ENCODE measurements at places on chromosomes 6 and 20. TPM values are rescaled to one million over a fixed set of nuclear protein-coding genes. Genes with fewer than 3 reads are reported as not detected.
A peak's percentile ranks its signal among the peaks of the same experiment; 100 is the strongest.

DNA sequence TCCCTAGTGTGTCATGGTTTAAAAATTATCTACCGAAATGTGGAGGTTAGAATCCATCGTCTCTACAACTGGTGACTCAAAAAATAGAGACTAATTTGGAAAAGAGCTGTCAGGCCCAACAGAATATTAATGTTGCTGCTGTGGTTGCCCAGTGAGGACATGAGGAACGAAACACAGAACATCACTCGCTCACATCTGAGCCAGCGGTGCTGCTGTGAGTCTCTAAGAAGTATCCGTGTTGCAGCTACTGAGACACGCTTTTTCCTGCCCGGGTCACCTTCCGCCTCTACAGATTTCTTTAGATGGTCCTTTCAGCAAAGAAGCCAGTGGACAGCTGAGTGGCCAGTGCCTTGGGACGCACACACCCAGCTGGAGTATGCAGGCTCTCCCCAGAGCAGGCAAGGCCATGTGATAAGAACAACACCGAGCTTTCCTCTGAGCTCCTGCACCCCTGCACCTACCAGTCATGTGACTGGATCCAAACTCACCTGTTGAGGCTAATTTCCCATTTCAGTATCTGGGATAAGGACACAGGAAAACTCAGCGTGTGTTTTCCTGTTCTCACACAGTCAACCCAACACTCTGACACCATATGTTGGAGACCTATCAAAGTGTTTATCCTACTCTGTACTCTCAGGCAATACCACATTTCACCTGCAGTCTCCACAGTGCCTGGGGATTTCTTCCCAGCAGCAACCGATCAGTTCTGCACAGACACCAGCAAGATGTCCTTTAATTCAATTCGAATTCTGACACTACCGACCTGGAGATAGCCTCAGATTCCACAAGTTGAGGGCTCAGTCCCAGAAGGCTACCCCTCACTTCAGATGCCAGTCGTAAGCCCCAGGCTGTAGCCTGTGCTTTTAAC lies 119.0 kb upstream of the RPS6KA2 start:
- no peak for DNase-seq

DNA sequence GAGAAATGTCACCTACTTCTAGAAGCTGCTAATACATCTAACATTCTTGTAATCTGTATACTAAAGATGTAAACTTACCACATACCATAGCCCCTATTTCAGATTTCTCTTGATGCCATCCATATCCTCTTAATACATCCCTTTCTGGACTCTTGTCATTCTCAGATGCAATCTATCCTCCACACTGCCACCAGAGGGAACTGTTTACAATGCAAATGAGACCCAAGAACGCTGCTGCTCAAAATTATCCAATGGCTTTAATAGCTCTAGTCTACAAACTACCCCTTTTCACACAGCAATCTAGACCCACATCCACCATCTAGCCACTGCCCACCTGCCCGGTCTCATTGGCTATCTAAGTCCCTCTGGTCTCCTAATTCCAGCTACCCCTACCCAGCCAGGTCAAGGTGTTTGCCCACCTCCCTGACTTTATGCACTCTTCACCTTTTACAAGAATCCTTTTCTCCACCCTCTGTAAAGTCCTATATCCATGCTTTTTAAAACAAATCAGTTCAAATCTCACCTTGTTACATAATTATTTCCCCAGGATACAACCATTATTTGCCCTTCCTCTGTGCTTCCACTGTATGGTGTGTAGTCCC lies 14.8 kb downstream of the FAXC start:
- peak; percentile 46 for DNase-seq

- no peak for DNase-seq
Measured at GRCh38 chr6:84854811-84855400, 90.5 kb upstream of the TBX18 start.

- no peak for DNase-seq
Measured at GRCh38 chr20:4876731-4877130, 124.6 kb downstream of the SLC23A2 start.

DNA sequence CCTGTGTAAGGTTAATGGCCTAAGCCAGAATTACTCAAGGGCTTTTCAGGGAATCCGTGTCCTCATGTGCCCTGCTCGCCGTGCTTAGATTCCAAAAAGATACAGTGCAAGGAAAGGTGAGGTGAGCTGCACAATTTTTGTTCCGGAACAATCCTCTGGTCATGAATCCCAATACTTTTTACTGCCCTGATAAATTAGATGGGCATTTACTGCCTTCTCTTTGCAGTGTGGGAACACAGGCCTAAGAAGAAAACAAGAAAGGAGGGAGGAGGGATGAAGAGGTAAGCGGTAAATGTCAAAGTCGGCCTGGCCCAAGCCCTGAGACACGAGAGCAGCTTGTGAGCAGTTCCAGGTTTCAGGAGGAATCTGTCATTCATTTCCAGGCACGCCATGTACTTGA lies 390.9 kb upstream of the SULF2 start:
- no peak for DNase-seq

Gene TREML1
- 4.8 TPM for total RNA-seq

GRCh38 chr6:168130168-168130696 lies 51.2 kb upstream of the FRMD1 start:
- no peak for DNase-seq

DNA sequence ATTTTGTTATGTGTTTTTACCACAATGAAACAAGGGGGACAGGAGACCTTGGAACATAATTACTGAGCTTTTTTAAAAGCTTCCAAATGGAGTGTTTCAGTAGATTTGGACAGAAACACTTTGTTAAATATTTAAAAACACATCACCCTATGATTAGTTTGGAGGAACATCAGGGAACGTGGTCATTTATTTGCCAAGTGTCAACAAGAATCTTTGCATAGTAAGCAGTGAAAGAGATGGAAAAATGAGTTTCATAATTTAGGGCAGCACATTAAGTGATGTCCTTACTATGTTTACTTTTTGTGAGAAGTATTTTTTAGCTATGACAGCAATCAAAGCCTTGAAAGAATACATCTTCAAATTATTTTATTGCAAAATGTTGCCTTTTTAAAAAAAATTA lies 82.6 kb downstream of the PROKR2 start:
- no peak for DNase-seq

DNA sequence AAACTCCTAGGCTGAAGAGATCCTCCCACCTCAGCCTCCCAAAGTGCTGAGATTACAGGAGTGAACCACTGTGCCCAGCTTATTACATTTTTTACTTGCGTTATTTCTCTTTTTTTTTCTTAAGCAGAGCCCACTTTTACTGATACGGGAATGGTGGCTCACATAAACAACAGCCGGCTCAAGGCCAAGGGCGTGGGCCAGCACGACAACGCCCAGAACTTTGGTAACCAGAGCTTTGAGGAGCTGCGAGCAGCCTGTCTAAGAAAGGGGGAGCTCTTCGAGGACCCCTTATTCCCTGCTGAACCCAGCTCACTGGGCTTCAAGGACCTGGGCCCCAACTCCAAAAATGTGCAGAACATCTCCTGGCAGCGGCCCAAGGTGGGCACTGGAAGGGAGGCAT lies 10.5 kb downstream of the CAPN11 start:
- no peak for DNase-seq

Gene PRR18
- not detected for total RNA-seq

Gene BEND6
- total RNA-seq, result not detected

Gene CCR6
- total RNA-seq, result 40.8 TPM

Gene MOG
- not detected for total RNA-seq

DNA sequence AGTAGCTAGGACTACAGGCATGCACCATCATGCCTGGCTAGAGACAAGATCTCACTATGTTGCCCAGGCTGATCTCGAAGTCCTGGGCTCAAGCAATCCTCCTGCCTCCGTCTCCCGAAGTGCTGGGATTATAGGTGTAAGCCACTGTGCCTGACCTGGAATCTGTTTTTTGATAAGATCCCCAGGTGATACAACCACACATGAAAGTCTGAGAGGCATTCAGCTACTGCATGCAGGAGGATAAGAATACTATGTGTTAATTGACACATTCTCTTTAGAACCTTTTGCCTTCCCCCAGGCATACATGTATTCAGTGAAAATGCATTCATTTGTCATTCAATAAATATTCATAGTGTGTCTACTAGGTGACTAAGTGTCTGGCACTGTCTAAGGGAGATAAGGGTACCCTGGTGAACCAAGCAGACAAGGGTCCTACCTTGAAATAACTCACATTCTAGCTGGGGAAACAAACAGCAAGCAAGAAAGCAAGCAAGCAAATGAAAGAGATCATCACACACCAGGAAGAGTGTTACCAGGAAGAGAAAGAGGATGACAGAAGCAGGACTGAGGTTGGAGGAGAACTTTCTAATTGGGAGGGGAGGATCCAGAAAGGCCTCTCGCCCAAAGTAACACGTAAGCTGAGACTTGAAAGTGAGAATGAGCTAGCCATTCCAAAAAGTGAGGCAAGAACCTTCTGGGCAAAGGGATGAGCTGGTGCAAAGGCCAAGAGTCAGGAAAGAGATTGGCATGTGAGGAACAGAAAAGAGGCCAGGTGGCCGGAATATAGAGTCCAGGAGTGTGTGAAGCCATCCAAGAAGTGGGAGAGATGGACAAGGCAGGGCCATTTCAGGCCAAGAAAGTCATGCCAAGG lies 6.5 kb downstream of the GFOD1 start:
- no peak for DNase-seq

DNA sequence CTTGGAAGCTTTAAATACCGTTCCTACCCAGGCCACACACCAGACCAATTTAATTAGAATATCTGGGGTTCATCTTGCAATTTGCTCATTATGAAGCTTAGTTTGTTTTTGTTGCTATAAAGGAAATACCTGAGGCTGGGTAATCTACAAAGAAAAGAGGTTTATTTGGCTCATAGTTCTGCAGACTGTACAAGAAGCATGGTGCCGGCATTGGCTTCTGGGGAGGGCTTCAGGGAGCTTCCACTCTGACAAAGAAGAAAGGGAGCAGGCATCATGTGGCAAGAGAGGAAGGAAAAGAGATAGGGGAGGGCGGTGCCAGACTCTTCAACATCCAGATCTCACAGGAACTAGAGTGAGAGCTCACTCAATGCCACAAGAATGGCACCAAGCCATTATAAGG lies 73.6 kb downstream of the RNF182 start:
- DNase-seq, result no peak

GRCh38 chr20:36352843-36353553 lies 46.9 kb downstream of the DLGAP4 start:
- DNase-seq, result no peak

Gene ATP9A
- total RNA-seq, result 0.76 TPM

- DNase-seq, result no peak
Measured at GRCh38 chr6:24273096-24273870, 84.6 kb downstream of the DCDC2 start.

Gene BMP2
- not detected for total RNA-seq

Gene MUC21
- not detected for total RNA-seq

- DNase-seq, result no peak
Measured at GRCh38 chr6:95819939-95820338, 195.8 kb upstream of the FUT9 start.

DNA sequence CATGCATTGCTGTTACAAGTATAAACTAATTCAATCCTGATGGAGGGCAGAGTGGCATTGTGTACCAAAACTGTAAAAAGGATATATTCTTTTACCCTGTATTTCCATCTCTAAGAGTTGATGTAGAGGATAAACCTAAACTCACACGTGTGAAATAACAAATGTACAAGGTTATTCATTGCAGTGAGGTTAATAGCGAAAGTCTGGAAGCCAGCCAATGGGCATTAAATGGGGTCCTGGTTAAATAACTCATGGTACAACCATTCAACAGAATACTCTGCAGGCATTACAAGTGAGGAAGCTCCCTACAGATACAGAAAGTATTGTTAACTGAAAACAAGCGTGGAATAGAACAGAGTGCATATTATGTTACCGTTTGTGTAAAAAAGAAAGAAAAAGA lies 56.9 kb downstream of the BCAS1 start:
- no peak for DNase-seq

- DNase-seq, result no peak
Measured at GRCh38 chr6:38272222-38272621, 367.5 kb downstream of the BTBD9 start.

Gene CRISP3
- total RNA-seq, result not detected

GRCh38 chr6:18241208-18242038 lies 22.9 kb downstream of the DEK start:
- peak; percentile 38 for DNase-seq

Gene MMP24OS
- total RNA-seq, result 50.6 TPM

DNA sequence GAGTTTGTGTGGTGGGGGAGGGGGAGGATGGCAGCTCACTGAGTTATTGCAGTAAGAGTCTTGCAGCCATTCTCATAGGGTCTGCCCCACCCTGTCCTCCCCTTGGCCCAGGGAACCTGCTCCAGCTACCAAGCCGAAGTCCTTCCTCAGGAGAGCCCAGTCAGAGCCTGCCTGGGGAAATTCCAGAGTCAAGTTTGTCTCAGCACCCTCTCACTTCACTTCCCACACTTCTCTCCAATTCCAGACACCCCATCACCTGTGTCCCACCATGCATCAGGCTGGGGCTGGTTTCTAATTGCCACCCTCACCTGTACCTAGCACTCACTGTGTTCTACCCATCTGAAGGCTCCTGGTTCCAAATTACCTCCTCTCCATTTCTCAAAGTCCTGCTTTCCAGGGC lies 10.3 kb upstream of the SLC22A16 start:
- no peak for DNase-seq

Gene MEP1A
- not detected for total RNA-seq

Gene PLCB4
- 0.94 TPM for total RNA-seq

DNA sequence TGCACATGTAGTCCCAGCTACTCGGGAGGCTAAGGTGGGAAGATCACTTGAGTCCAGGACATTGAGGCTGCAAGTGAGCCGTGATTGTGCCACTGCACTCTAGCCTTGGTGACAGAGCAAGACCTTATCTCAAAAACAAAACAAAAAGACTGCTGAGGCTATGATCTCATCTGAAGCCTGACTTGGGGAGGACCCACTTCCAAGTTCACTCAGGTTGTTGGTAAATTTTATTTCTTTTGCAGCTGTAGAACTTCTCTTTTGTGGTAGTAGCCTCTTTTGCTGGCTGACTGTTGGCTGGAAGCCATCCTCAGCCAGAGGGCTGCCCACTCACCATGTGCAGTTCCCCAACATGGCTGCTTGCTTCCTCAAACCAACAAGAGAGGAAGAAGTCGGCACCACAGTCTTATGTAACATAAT lies 36.8 kb upstream of the ME1 start:
- DNase-seq, result no peak

Gene TBCC
- 89.2 TPM for total RNA-seq

DNA sequence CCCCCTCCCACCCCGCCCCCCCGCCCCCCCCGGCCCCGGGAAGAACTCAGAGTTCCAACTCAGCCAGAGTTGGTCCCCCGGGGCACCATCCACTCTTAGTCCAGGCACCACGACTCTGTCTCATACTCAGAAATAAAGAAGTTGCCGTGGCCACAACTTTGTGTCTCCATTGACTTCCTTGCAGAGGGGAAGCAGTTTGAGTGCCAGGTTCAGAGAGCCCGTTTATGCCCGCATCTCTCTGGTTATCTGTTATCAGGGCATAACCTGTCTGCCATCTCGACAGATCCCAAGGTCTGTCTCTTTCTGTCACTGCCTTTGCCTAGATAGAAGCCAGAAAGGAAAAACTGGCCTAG lies 605 bp downstream of the CDC5L start:
- DNase-seq, result no peak

GRCh38 chr20:40600441-40601219 lies 88.4 kb downstream of the MAFB start:
- no peak for DNase-seq

- DNase-seq, result no peak
Measured at GRCh38 chr6:122012578-122012977, 386.9 kb upstream of the HSF2 start.

Gene JARID2
- 26.1 TPM for total RNA-seq

Gene BMP6
- total RNA-seq, result 1.2 TPM
